ENCODE measurements at places on chromosomes 1 and 21.
A peak's percentile ranks its signal among the peaks of the same experiment; 100 is the strongest.

DNA sequence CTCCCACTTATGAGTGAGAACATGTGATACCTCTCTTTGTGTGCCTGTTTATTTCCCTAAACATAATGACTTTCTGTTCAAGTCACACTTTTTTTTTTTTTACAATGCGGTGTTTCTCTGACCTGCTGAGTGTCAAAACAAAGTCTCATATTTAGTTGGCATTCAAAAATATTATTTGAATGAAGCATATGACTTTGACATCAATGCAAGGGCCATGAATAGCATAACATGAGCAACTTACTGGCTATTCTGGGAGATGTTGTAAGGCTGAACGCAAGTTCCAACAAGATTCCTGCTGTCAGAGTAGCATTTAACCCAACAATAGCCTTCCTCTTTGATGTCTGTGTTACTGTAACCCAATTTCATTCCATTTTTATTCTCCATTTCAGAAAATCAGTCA is 2.0 kb upstream of the KRTAP19-1 start:
- DNase-seq, result no peak

DNA sequence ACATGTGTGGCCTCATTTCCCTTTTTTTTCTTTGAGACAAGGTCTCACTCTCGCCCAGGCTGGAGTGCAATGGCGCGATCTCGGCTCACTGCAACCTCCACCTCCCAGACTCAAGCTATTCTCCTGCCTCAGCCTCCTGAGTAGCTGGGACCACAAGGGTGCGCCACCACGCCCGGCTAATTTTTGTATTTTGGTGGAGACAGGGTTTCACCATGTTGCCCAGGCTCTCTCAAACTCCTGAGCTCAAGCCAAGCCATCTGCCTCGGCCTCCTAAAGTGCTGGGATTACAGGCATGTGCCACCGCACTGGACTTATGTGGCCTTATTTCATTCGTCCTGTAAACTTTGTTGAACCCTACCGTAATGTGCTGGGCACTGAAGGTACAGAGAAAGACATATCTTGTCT is 569 bp upstream of the WARS2 start:
- peak; percentile 44 for DNase-seq

- DNase-seq, result no peak
These were observed 1.3 kb upstream of the CD5L start for GRCh38 chr1:157842939-157843338.

DNA sequence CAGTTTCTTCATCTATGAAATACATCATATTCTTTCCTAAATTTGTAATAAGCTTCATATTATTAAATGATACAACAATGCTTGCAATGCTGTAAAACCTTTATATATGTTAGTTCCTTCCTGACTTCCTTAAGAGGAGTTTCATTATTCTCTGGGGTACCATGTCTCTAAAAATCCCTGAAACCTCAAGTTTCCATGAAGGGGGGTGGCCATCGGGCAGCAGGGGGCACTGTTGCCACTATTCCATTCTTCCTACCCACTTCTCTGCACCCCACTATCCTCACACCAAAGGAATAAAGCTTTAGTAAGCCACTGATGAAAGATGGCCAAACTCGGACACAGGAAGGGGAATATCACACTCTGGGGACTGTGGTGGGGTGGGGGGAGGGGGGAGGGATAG is 9.0 kb upstream of the DMRTB1 start:
- DNase-seq, result no peak

- DNase-seq, result no peak
These were observed 34.6 kb downstream of the GADD45A start for GRCh38 chr1:67719329-67720196.

- no peak for DNase-seq
These were observed 182.6 kb downstream of the VPS13D start for GRCh38 chr1:12412439-12412838.

- no peak for DNase-seq
These were observed 122.0 kb downstream of the LMO4 start for GRCh38 chr1:87450615-87451209.

DNA sequence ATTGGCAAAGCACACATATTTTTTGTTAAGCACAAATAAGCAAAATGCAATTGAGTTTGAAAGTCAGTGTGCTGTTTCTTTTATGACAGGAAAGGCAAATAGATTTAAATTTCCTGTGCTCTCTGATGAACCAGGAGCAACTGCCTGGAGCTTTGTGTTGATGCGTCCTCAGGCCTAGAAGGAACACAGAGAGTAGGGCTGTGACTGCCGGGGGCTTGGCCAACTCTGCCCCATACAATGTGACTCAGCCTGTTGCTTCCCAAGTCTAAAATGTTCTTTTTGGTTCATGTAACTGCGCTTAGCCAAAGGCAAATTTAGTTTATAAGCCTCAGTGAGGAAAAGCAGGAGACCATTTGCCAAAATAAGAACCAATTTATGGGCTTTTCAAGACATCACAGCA is 37.5 kb downstream of the TOR1AIP2 start:
- no peak for DNase-seq

DNA sequence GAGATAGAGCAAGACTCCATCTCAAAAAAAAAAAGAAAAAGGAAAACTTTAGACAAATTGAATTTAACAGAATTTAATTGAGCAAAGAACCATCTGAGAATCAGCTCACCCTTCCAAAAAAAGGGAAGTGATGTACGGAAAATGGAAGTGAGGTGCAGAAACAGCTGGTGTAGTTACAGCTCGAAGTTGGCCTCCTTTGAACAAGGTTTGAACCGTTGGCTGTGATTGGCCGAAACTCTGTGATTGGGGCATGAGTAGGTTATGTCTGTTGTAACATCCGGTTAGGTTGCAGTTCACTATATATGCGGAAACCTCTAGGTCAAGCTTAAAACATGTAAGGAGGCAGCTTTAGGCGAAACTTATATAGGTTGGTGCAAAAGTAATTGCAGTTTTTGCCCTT is 97.9 kb upstream of the KIF26B start:
- DNase-seq, result no peak

DNA sequence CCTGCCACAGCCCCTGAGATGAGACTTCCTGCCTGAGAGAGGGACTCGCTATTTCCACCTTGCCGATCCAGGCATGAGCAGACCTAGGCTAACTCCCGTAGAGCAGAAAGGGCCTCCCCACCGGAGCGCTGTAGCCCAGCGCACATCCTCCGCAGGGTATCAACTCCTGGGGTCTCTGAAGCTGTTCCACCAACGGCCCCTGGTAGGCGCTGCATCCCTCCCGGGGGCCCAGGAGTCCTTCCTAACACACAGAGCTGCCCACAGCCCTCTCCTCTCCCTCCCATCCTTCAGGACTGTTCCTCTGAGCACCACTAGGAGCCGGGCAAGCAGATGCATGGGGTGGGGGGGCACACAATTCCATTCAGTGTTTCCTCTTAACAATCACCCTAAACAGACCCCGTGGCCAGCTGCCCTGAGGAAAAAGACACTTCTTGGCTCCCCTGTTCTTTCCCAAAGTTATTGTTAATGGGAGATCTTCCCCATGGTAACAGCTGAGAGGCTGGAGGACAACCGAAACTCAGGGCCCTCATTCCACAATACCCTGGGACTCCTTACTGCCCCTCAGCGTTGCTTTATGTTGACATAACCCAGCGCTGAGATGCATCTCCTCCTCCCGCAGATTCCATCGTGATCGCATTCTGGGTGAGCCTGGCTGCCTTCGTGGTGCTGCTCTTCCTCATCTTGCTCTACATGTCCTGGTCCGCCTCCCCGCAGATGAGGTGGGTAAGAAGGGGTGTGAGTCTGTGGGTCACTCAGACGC is 7.5 kb downstream of the MRAP start:
- DNase-seq, result no peak

DNA sequence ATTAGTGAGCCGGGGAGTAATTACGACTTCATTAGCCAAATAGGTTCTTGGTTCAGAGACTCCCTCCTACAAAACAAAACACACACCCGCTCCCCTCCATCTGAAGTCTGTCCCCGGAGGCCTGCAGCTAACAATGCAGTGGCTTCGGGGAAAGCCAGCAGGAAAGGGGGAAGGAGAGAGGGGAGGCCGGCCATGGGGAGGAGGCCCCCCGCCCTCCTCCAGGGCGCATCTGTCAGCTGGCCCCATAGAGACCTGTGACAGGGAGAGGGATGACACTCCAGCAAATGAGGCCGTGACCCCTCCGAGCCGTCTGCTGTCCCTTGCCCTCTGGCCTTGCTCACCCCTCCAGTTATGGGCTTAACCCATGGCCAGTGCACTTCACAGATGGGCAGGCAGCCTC is 12.1 kb upstream of the CNTN2 start:
- no peak for DNase-seq

GRCh38 chr1:59186656-59187055 is 110.2 kb upstream of the FGGY start:
- DNase-seq, result no peak

DNA sequence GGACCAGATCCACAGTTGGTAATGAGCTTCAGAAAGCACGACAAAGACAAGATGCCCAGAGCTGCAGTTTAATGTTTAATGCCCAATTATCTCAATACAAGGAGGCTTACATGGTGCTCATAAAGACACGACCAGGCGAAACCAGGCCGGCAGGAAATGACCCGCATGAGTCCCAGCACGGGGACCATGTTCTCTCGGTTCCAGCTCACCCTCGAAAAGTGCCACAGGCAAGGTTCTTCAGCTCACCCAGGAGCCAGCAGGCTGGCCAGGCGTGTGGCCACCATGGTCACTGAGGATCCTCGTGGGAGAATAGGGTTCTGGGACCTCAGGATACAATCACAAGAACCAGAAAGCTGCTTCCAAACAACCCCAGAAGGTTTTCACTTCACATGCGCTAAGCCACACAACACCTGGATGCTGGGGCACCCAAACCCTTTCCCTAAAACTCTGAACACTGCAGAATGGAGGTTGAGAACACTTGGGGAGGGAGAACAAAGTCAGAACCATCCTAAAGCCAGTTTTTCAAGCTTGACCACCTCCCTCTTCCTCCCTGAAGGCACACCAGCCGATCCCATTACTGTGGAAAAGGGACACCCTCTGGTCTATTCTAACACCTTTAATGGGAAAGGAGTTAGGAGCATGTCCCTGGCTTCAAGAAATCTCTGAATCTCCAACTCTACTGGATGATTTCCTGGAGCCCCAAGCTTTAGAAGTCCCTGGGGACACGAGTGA is 22.6 kb upstream of the ASAP3 start:
- no peak for DNase-seq

All from activated T-cell treated with anti-CD3 and anti-CD28 coated beads for 48 hours (primary cell).